Activated T-cell treated with anti-CD3 and anti-CD28 coated beads for 4 hours (primary cell): ENCODE measurements at places on chromosomes 11 and 22.

DNA sequence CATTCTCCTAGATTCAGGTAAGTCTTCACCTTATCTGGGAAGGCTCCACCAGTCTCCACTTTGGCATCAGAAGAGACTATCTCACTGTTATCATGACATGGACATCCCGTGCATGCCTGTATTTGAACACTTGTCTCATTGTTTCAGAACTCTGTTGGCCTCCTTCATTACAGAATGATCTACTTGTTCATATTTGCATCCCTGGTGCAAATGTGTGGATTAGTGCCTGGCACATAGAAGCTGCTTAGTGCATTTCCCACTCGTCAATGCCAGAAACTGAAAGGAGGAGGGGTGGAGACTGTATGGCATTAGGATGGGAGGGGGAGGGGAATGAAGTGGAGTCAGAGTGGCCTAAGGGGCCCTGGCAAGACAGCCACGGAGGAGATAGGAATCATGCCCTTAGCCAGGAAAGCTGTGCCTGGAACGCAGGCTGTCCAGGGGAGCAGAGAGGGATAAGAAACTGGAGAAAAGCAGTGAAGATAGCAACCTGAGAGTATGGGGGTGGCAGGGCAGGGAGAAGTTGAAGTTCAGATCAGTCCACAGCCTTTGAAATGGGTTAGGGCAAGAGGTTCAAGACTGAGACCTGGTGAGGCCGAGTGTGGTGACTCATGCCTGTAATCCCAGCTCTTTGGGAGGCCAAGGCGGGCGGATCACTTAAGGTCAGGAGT is 53.8 kb upstream of the CAPRIN1 start:
- no peak for DNase-seq

- DNase-seq = no peak
These were observed 463.3 kb downstream of the SOX6 start for GRCh38 chr11:15893080-15893492.

GRCh38 chr11:44955015-44955738 is 4.5 kb upstream of the TP53I11 start:
- DNase-seq = no peak

DNA sequence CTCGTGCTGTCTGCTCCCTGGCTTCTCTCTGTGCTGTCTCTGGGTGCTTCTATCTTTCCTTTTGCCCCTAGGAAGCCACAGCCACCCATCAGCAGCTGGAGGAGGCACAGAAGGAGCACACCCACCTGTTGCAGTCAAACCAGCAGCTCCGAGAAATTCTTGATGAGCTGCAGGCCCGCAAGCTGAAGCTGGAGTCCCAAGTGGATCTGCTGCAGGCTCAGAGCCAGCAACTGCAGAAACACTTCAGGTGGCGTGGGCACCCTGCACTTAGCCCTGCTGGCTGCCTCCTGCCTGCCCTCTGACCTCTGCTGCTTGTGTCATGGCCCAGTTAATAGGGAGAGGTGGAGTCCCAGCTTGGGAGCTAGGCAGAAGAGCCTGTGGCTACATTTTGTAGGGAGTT is 67.8 kb downstream of the CEP164 start:
- no peak for DNase-seq

DNA sequence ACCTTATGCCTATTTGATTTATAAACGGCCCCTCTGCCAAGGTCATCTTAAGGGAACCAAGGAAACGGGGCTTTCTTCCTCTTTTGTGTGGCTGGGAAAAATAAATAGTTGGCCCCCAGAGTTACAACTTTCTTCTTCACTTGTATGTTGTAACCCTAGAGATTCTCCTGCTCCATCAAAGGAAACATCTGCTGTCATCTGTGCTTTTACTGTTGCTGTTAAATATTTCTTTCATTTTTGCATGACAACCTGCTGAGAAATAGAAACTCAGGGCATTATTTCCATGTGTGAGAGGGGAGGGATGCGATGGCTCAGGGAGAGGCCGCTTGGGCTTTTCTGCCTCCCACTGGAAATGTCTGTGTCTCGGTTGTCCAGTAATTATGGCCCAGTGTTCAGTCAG is 21.8 kb upstream of the CDC42EP2 start:
- no peak for DNase-seq

DNA sequence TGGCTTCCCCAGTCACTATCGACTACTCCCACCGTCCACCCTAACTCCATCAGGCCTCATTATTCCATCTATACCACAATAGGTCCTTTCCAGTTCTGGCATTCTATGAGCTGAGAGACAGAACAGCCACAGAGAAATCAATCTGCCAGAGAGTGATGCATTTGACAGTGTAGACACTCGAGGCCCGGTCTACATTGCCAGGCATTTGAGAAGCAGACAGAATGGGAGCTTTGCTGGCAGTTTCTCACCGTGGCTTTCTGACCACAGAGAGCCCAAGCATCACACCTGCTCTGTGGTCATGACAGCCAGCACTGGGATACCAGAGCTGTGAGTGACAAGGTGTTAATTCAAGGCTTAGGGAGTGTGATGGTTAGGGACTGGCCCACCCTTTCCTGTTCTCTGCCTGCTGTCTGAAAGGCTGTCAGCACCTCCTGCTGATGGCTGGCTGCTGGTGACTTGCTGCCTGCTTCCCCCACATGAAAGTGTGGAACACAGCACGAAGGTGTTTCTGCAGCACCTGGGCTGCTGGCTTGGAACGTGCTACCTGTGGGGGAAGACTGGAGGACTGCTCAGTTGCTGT is 137.8 kb downstream of the KIRREL3 start:
- DNase-seq = no peak

DNA sequence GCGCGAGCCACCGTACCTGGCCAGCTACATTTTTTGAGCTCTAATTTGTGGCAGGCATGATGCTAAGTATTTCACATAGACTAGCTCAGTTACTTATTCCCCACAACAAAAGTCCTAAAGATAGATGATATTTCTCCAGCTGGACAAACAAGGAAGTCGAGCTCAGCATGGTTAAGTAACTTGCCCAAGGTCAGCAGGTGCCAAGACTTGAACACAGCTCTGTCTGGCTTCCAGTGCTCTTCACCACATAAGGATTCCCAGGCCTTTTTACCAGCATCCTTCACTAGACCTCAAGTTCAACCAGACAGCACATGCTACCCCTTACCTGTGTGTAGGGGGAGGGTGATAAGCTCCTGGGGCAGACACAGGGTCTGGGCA is 177.3 kb upstream of the NCAM1 start:
- no peak for DNase-seq
